ENCODE measurements at places on chromosomes 12 and 14. TPM values are rescaled to one million over a fixed set of nuclear protein-coding genes. Genes with fewer than 3 reads are reported as not detected.

ZBTB1 gene
- total RNA-seq = 40.8 TPM

WDHD1 gene
- 28.2 TPM for total RNA-seq

G2E3 gene
- 39.3 TPM for total RNA-seq

SYT1 gene
- total RNA-seq = 5.8 TPM

KRT78 gene
- not detected for total RNA-seq

AQP2 gene
- total RNA-seq = not detected

CCDC60 gene
- total RNA-seq = not detected

NUAK1 gene
- total RNA-seq = 28.5 TPM

TEX52 gene
- total RNA-seq = not detected

LRP1-AS gene
- not detected for total RNA-seq

CCDC196 gene
- total RNA-seq = not detected

GUCY2C gene
- not detected for total RNA-seq

ACACB gene
- total RNA-seq = 2.3 TPM

PTHLH gene
- total RNA-seq = 10.2 TPM

CHST11 gene
- total RNA-seq = 13.2 TPM

MYF5 gene
- total RNA-seq = not detected

CISTR gene
- not detected for total RNA-seq

SERPINA10 gene
- total RNA-seq = under 0.01 TPM

VWF gene
- 4.4 TPM for total RNA-seq

PTGER2 gene
- 5.2 TPM for total RNA-seq

SNRPF gene
- total RNA-seq = 7.9 TPM

FNTB gene
- 15.1 TPM for total RNA-seq

C3AR1 gene
- 0.56 TPM for total RNA-seq

AKAP3 gene
- total RNA-seq = 1.4 TPM

TMEM179 gene
- total RNA-seq = 0.28 TPM

ARHGAP9 gene
- 0.38 TPM for total RNA-seq

AMDHD1 gene
- under 0.01 TPM for total RNA-seq

JAG2 gene
- total RNA-seq = 0.58 TPM

P2RX7 gene
- total RNA-seq = under 0.01 TPM

PTGDR gene
- total RNA-seq = 0.58 TPM

SAMD15 gene
- 2.5 TPM for total RNA-seq

RPS6KL1 gene
- 0.96 TPM for total RNA-seq

CFAP251 gene
- 3.8 TPM for total RNA-seq

MYO1A gene
- under 0.01 TPM for total RNA-seq

C14orf39 gene
- total RNA-seq = not detected

ADAMTS20 gene
- not detected for total RNA-seq

OR4E1 gene
- total RNA-seq = not detected

KRT2 gene
- not detected for total RNA-seq

All from regular cardiac myocyte (primary cell).